ENCODE measurements at places on chromosomes 5 and 9.

GRCh38 chr5:105687493-105687892 lies 1983.2 kb downstream of the EFNA5 start:
- no peak for DNase-seq

DNA sequence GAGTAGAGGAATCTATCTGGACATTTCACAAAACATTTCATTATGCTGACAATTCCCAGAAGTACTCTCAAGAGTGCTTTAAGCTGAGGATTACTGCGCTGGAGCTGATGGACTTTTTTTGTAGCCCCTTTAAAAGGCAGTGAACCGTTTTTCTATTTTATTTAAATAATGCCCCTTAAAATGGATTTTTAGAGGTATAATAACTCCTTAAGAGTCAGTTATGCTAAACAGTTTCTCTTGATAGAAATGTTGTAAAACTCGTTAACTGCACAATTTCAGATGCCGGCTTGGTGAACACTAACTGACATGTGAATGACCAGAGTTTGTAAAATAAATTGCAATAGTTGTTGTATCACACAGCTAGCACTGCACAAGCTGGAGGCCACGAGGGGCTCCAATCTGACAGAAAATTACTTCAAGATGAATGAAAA lies 174.0 kb downstream of the NR2F1-AS1 start:
- DNase-seq, result no peak

DNA sequence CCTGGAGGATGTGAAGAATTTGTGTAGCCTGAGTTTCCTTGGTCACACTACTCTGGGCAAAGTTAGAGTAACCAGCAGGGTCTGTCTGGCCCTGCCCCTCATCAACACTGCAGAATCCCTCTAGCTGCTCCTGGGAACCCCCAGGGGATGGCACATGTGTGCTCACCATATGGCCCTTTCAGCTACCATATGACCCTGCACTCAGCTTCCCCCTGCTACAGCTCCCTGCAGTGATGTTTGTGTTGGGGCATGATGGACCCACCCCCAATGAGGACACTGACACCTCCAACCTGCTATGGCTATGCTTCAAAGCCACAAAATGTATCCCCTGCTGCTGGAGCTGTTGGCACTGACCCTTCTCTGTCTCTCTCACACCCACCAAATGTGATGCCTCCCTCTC lies 152.7 kb downstream of the SNX18 start:
- DNase-seq, result no peak

- DNase-seq, result no peak
Measured at GRCh38 chr5:38780945-38781344, 64.9 kb upstream of the OSMR start.

- DNase-seq, result no peak
Measured at GRCh38 chr5:9690751-9691150, 60.6 kb upstream of the TAS2R1 start.

DNA sequence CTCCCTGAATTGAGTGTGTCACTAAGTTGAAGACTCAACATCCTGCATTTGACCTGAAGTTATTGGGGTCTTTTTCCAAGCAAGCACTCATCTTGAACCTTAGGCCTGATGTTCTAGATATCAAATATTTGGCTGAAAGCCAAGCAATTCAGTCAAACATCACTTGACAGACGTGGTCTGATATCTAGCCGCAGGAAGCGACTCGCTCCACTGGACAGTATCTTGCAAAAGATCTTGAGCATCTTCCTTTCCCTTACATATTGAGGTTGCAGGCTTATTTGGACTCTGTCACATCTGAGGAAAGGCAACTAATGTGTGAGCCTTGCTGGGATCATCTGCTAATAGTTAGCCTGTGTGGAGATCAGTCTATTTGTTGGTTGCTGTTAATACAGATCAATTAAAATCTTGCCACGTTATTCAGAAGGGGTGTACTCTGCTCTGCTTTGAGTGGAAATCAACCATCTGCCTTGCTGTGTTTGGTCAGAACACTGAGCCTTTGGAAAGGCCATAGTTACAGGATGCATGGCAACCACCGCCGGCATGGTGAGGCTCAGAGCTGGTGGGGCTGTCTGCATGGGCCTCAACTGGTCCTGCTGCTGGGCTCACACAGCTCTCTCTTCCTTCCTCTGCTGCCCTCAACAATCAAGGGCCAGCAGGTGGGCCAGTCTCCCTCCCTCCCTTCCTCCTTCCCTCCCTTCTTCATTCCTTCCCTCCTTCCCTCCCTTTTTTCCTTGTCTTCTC lies 166.9 kb upstream of the KLF9 start:
- no peak for DNase-seq

DNA sequence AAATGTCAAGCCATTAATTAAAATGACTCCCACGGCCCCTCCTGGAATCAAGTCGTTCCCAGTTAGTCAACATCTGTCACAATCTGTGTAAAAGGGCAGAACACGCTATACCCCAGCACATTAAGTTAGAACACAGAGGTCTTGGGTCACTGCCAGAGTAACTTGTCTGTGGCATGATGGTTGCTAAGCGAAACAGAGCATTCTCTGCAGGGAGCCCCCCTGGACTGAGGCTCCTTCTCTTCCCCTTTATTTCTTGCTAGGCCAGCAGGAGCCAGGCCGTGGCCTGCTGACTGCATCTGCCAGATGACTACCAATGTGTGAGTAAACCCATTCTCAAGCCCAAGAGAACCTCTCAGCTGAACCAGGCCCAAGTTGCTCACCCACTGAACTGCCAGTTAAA lies 51.9 kb upstream of the ZBED3 start:
- DNase-seq, result peak; percentile 14

- no peak for DNase-seq
Measured at GRCh38 chr9:72954431-72955125, 1.7 kb upstream of the ALDH1A1 start.
